ENCODE measurements at places on chromosomes 4 and X.
A peak's percentile ranks its signal among the peaks of the same experiment; 100 is the strongest.

DNA sequence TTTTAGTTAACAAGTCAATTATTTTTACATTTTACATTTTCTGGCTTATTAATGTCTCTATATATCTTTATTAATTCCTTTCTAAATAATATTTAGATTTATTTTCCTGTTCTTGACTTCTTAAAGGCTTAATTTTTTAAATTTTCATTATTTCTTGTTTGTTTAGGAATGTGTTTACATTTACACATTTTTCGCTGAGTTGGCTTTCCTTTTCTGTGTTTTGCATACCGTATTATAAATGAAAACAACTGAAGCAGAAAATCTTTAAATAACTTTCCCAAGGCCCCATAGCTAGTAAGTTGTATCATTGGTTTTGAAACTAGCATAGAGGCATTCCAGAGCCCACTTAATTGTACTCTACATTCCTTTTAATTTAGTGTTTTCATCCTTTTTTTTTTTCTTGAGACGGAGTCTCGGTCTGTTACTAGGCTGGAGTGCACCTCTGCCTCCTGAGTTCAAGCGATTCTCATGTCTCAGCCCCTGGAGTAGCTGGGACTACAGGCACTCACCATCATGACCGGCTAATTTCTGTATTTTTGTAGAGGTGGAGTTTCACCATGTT lies 261.6 kb downstream of the IQCM start:
- no peak for ATAC-seq

DNA sequence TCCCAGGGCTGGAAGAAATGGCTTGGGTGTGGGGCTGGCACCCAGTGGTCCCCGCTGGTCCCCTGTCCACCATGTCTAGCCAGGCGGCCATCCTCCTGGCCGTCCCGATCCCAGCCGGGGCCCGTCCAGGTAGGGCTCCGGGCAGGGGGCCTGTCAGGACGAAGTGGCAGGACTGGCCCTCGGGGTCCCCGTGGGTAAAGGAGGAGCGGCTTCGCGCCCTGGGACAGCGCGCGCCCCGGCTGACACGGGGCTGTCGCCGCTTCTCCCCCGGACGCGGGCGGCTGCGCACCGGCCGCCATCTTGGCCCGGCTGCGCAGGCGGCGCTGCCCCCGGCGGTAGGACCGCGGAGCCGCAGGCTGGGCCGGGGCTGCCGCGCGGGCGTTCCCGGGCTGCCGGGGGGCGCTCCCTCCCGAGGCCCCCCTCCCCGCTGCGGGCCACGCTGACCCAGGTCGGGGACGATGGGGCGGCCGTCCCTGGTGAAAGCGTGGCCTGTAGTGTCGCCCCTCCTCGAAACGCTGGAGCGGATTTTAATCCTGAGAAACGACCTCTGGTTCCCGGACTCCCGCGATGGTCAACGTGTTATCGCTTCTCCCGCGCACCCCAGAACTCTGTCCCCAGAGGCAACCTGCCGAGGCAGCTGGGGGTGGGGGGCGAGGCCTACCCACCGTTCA lies 60.4 kb upstream of the BCOR start:
- peak; percentile 68 for ATAC-seq

DNA sequence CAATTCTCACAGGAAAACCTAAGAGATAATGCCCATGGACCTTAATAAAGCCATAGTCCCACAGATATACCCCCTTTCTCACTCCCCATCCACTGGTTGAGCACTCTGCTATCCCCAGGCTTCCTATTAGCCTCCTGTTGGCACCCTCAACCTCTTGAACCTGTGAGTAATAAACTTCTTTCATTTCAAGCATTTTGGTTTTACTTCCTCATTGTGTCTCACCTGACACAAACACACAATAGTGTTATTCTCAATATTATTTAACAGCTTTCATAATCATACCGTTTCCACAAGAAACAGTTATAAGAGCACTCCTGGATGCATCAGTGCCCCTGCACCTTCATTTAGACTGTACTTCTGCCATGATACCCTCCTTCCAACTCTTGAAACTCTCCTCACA lies 56.8 kb downstream of the TRPC5 start:
- ATAC-seq: no peak

DNA sequence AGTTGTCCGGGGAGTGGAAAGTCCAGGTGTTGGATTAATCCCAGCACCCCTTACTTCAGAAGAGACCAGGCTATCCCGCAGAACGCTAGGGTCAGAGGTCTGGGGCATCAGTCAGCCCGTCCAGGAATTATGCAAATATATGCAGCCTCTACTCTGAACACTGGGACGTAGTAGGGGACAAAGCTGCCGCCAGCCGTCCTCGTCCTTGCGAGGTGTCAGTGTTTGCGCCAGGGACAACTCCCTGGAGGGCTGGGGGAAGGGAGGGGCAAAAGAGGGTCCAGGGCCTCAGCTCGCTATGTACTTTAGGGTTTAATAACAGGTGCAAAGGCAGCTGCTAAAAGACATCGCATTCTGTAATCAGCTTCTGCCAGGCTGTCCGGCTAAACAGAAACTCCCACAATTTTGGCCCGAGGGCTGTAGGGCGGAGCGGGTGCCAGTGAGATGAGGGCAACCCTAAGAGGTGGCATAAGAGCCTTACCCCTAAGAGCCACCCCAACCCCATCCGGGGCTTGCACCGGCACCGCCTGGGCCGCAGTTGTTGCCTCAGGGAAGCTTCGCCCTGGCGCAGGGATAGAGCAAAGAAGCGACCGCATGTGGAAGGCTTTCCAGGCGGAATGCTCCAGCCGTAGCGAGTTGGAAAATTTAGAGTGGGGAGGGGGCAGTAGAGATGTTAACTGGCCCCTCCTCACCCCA lies 8.4 kb downstream of the HAND2 start:
- no peak for ATAC-seq

DNA sequence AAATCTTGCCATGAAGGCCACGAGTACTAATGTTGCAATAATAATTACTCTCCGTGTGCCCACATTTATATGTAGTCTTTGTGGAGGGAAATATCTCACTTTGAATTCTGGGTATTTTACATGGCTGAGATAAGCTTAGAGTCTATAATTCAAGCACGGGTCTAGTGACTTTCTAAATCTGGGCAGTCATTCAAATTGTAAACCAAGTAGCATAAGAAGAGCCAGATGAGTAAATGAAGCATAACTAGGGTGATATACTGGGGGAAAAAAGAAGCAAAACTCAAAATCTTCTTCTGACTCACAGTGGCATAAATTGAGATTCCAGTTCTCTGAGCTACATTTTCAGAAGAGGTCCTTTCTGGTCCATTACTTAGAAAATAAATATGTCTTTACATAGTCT lies 53.0 kb downstream of the MAPK10 start:
- no peak for ATAC-seq

DNA sequence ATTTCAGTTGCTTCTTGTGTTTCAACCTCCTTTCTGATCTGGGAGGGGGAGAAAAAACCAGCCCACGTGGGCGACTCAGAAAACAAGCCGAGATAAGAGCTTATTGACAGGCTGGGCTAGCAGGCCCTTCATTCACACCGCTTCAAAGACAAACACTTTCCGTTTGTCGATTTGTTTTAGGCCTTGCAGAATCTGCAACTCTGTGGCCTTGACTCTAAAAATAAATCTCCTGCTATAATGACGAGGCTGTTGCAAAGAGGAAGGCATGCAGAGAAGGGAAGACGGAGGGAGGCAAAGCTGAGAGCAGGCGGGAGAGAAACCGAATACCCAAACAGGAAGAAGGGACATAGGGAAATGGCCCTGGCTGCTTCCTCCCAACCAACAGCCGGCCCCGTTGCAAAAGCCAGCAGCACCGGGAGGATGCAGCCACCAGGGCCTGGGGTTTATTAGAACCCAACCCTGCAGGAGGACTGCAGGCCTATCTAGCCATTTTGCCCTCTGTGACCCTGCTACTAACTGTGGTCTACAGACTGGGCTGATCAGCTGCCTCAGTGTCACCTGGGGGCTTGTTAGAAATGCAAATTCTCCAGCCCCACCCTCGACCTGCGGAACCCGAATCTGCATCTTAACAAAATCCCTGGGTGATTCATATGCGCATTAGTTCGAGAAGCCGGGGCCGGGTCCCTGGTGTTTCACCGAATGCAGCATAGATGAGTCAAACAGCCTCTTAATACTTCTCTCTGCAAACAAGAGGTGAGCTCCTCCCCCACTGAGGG lies 325.5 kb downstream of the BCOR start:
- ATAC-seq: peak; percentile 89

DNA sequence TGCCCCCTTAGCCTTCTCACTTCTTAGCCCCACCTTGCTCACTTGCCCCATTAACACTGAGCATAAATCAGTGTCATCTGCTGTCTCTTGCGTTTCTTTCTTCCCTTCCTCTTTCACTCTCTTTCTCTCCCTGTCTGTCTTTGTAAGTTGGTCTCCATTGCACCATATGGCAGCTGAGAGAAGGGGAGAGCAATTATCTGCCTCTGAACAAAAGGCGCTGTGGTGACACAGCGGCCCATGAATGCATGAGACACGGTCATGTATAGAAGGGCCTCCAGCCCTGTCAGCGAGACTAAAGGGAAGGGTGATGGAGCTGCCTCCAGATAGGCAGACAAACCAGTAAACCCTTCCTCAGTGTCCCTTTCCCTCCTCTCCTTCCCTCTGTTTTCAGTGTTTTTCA lies 88.8 kb upstream of the PCDH18 start:
- ATAC-seq: no peak

DNA sequence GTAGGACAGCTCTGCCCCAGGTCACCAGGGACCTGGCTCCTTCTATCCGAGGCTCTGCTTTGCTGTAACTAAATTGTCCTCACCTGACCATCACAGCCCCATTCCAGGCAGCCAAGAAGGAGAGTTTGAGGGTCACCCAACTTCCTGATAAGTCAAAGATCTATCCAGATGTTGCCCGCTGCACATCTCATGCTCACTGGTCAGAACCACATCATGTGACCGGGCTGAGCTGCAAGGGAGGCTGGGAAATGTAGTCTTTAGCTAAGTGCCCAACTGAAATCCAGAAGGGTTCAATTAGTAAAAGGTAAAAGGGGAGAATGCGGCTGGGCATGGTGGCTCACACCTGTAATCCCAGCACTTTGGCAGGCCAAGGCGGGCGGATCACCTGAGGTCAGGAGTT lies 18.4 kb downstream of the HMX1 start:
- no peak for ATAC-seq
